Fibroblast of skin of left biceps (primary cell): ENCODE measurements at places on chromosomes 2 and 18.

- DNase-seq: no peak
Measured at GRCh38 chr18:3269241-3269913, 7.4 kb downstream of the MYL12B start.

DNA sequence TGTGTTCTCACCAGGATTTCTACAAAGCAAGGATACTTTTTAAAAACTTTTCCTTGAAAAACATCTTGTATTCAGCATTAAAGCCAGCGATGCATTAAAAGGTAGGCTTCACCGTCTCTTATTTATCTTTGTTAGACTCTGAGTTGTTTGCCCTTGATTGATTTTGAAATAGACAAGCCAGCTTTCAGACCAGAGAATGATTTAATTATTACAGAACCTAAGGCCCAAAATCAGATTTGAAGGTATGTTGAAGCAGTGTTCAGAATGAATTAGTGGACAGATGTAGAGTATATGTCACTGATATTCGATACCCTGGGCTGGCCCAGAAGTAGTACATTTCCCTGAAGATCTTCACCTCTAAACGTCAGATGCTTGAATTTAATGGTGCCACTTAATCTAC lies 136.4 kb downstream of the THSD7B start:
- no peak for DNase-seq

DNA sequence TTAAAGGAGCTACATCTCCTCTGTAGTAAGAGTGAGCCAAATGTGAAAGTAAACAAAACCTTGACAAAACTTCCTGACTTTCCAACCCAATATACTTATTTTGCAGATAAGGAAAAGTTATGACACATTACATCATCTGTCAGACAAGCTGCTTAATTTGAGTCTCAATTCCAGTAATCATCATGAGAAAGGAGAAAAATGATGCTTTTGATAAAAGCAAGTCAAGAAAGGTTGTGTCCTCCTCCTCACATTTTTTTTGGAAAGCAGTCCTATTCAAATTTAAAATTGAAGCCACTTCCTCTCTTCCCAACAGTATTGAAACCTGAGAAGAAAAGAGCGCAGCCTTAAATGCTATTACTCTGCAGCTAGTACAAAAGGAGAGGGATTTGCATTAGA lies 519.6 kb downstream of the LRP1B start:
- DNase-seq: no peak

DNA sequence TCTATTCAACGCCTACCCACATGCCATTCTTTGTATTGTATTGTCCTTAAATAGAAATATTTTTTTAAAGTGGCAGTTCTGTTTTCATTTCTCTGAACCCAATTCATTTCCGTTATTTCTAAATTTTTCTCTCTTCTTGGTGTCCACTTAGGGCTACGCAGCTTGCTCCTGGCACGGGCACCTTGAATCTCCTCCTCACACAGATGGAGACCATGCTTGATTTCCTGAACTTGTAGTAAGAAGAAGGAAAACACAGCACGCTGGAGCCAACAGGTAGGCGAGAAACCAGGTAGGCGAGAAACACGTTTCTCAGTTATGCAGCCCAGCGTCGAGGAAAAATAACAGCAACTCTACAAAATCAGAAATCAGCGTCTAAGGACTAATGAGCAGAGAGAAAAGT lies 428.9 kb downstream of the STK39 start:
- no peak for DNase-seq

- DNase-seq: no peak
Measured at GRCh38 chr2:107027205-107027604, 141.2 kb upstream of the ST6GAL2 start.

- no peak for DNase-seq
Measured at GRCh38 chr2:65227020-65227455, 593 bp upstream of the ACTR2 start.

DNA sequence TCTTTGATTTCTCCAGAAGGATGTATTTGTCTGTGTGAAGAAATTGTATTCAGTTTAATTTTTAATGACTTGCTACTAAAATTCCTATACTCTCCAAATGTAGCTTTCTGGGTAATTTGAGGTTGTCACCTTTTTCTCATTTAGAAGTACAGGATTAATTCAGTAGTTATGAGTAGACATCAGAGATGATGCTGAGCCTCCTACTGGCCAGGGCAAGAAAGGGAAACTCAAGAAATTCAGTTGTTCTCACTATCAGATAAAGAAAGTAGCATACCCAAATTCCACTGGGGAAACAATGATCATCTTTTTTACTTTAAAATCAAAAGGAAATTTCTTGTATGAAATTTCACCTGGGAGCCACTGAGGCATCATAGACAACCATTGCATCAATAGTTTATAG lies 199.4 kb downstream of the SATB2 start:
- no peak for DNase-seq

GRCh38 chr18:8717011-8717770 lies 11.8 kb downstream of the MTCL1 start:
- DNase-seq: no peak

GRCh38 chr2:127621981-127622431 lies 23.9 kb upstream of the GPR17 start:
- no peak for DNase-seq

- DNase-seq: no peak
Measured at GRCh38 chr2:31212659-31213600, 4.4 kb downstream of the CAPN14 start.

DNA sequence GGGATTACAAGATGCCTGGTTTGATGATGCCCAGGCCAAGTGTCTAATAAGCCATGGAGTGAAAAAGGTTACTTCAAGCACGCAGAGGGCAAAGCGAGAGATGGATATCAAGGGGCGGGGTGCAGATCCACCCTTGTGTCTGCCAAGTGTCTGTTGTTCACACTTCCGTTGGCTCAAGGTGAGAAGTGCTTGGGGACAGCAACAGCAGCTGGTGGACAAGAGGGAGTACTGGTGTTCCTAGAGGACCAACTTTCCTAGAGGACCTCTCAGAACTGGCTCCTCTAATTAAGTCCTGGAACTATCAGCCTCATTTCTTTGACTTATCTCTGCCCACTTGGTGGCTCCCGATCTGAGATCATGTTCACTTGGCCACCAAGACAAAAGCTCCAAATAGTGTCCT lies 299.1 kb downstream of the PRKCE start:
- no peak for DNase-seq

DNA sequence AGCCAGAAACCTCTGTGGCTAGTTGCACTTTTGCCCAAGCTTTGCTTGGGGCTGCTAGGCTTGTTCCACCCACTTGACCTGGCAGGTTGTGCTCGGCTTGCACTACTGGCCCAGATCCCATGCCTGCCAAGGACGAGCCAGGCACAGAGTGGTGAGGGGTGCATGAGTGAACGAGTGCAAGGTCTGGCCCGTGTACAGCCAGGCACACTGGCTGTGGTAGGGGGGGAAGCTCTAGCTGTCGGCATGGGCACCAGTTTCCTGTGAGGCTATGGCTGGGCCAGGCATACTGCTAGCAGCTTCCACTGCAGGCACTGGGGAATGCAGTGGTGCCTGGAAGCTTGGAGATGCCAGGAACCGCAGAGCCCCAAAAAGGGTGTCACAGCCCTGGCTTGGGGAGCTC lies 210.4 kb downstream of the AKAIN1 start:
- DNase-seq: no peak

DNA sequence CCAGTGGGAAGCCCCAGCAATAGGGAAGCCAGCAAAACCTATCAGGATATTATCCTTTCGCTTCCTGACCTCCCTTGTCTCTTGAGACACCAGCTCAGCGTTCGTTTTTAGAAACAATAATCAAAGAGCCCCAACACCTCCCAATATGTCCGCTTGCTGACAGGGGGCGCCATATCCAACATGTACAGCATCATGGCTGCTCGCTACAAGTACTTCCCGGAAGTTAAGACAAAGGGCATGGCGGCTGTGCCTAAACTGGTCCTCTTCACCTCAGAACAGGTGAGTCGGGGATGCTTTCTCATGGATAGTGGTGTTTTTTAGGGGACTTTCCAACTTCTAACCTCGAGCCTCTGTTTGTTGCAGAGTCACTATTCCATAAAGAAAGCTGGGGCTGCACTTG lies 28.7 kb downstream of the GAD1 start:
- no peak for DNase-seq

- DNase-seq: no peak
Measured at GRCh38 chr2:23583467-23583866, 198.5 kb downstream of the KLHL29 start.

DNA sequence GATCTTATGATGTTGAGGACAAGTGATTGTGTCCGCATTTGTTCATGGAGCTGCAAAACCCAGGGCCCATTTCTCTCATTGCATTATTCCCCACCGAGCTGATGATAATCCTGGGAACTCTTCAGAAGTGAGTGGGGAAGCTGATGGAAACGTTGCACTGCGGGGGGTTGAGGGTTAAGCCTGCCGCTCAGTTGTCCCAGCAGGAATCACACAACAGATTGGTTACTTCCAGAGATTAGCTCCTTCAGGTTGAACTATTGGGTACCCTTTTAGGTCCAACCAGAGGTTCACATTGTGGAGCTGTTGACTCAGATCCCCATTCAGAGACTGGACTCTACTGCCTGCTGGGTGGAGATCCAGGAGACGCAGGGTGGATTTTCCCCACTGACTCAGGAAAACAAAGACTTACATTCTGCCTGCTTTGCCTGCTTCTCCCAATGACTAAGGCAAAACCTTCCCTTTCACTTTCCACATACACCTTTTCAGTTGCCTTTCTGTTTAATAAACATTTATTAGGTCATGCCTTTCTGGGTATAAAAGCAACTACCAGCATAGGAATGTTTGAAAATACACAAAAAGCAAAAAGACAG lies 286.4 kb downstream of the TXNL1 start:
- DNase-seq: no peak
